ENCODE measurements at places on chromosomes 12 and 14.

DNA sequence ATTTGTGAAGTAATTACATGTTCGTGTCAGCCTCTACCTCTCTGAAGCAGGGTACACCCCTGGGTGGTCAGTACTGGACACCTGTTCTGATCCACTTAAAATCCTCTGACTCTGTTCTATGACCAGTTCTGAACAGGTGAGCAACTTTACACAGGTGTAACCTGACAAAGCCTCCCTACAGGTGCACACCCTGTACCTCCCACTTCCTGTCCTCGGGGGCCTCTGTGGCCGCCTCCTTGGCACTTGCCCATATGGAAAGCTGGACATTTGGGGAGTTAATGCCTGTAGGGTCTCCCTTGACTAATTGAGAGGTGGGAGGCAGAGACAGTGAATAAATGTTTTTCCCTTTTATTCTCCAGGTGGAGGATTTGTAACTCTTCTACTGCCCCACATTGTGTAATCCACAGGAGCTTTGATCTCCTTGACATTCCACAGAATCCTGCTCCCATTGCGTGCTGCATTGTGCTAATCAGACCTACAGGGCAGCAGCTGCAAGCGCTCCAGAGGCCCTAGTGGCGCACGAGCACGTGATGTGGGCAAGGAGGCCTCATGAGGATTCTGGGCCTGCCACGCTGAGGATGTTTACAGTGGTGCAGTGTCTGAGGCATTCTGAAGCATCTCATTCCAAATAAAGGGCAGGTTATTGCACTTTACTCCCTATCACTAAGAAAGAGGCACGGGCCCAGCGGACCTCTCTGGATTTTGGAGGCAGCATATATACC, 45.8 kb upstream of the BATF start:
- DNase-seq = no peak

GRCh38 chr14:68651652-68652432, 141.0 kb downstream of the ZFP36L1 start:
- DNase-seq = no peak

DNA sequence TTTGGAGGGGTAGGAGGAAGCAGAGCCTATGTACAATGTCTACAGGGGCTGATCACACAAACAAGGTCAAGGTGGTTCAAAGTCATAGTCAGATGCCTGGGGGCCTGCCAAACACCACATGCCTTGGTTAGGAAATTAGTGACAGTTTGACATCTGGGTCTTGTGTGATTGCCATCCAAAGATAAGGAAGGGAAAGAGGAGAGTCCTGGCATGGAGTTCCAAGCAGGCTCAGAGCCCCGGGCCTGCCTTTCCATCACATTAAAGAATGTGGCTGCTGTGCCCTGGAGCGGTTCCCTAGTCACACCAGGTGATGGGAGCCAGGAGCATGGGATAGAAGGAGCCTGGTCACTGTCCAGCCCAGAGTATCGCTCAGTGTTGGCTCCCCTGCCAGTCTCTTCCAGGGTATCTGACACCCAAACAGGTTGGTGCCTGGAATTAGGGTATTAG, 53.6 kb upstream of the BCL2L14 start:
- DNase-seq = no peak

- DNase-seq = no peak
Observed at GRCh38 chr12:4121506-4122020, 152.0 kb upstream of the CCND2 start.

DNA sequence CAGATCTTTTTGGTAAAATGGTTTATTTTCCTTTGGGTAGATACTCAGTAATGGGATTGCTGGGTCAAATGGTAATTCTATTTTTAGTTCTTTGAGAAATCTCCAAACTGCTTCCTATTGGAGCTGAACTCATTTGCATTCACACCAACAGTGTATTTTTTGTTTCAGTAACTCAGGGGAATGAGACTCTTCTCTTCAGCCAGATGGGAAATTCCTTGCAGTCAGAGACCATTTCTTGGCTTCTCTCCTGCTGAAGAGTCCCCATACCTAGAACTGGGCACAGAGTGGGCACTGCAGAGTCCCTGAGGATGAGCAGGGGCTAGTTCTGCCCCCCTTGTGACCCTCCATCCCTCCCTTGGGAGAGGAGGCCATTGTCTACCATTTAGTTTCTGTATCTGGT, 10.8 kb downstream of the SDSL start:
- no peak for DNase-seq

GRCh38 chr14:82510007-82510406, 976.4 kb upstream of the SEL1L start:
- DNase-seq = no peak

DNA sequence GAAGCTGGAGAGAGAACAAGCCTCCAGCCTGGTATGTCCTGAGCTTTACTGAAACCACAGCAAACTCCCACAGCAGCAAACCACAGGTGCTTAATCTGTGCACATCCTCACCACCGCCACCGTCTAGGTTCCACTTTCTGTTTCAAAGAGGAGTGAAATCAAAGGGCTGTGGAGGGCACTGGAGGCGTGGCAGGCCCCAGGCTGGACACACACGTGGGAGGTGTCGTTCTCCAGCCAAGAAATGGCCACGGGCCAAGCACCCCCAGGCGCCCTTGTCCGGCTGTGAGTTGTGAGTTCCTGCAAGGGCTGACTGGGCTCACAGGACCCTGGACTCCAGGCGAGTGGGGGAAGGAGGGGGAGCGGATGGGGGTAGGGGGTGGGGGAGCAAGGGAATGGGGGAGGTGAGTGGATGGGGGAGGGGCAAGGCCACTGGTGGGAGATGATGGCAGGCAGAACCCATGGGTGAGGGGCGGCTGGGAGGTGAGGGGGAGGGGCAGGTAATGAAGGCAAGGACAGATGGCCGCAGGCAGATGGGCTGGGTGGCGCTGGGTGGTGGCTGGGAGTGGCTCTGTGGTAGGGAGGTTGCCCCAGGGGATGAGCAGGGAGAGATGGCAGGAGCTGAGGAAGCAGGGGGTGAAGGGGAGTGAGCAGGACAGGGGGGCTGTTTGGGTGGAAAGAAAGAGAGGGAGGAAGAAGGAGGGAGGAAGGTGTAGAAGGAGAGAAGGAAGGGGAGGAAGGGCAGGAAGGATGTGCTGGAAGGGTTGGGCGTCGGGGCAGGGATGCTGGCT, 86.7 kb downstream of the NCOR2 start:
- peak; percentile 35 for DNase-seq

- DNase-seq = no peak
Observed at GRCh38 chr12:53070877-53071492, 8.2 kb downstream of the SPRYD3 start.

- DNase-seq = peak; percentile 67
Observed at GRCh38 chr14:52961060-52961639, 10.3 kb upstream of the FERMT2 start.

GRCh38 chr14:98742001-98742400, 530.0 kb downstream of the BCL11B start:
- no peak for DNase-seq

GRCh38 chr12:22544038-22544979, at the start of gene C2CD5:
TSS of gene C2CD5 (minus strand) at chr12:22544542. CDS start at chr12:22544150, 392 bp downstream.
- peak; percentile 97 for DNase-seq

DNA sequence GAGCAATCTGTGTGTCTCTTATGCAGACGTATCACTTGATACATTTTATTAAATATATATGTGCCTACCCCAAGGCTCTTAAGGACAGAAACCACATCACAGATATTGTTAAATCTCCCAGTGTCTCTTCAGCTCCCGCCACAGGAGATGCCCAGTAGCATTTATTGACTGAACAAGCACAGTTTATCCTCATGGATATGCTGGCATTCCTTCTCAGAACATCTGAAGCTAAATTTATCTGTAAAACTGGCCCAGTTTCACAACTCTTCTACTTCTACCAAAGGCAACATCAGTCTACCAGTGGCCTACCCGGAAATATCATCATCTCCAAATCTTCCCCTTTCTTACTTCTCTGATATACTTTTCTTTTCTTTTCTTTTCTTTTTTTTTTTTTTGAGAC, 10.7 kb downstream of the APOLD1 start:
- no peak for DNase-seq

DNA sequence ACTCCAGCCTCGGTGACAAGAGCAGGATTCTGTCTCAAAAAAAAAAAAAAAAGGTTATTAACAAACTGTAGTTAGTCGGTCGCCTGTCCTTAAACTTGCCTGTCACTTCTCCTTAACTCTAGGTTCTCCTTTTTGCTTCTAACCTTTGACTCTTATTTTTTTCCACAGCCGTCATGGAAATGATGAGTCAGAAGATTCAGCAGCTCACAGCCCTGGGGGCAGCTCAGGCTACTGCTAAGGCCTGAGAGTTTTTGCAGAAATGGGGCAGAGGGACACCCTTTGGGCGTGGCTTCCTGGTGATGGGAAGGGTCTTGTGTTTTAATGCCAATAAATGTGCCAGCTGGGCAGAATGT, 418 bp upstream of the MYG1 start:
- DNase-seq = peak; percentile 53

DNA sequence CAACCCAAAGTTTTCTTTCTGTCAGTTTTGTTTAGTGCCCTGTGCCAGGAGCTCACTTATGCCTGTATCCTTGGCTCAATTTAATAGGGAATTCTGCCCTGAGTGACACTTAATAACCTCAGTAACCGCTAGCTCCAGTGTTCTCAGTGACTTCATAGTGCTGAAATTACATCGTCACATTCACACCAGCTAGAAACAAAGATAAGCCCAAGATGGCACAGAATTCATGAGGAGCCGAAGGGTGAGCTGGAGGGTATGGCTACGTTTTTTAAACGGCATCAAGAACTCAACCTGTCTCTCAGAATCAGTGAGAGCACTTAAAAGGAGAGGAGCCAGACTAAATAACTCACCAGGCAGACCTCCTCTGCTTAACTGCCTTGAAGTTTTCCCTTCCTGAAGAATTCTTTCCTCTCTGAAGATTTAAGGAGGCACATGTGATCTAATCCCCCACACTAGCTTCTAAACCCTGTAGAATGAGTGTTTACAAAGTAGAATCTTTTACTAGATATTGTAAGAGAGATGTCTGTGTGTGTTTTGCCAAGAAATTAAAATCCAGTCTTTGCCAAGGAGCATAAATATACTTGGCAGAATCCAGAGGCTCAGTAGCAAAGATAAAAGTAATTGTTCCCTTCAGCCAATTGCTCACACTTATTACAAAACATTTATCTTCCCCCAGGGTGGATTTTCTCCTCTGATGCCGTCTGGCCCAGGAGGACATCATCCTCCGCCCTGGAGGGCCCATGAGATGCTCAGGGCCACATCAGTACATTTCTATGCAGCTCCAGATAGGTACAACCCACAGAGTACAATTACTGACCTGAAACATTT, 37.3 kb downstream of the PTGER2 start:
- DNase-seq = no peak

- DNase-seq = peak; percentile 16
Observed at GRCh38 chr12:93243689-93244513, 133.8 kb upstream of the NUDT4 start.

- no peak for DNase-seq
Observed at GRCh38 chr12:64412459-64412858, 8.3 kb downstream of the XPOT start.

DNA sequence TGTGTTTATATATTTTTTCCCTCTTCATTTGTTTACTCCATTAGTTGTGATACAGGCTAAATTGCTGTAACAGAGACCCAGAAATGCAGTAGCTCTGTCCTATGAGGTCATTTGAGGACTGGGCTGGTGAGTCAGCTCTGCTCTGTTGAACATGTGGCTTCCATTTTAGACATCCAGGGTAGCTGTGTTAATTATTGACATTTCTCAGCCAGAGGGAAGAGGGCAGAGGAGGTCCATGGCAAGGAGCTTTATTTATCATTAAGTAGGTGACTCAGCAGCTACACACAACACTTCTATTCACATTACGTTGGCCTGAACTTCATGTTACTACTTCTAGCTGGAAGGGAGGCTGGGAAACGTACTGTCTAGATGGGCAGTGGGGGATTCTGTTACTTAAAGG, 85.4 kb downstream of the PTCSC3 start:
- DNase-seq = no peak

- DNase-seq = no peak
Observed at GRCh38 chr12:50282721-50283228, 545 bp downstream of the LIMA1 start.

- no peak for DNase-seq
Observed at GRCh38 chr12:112218150-112218549, 92.8 kb downstream of the TRAFD1 start.

- no peak for DNase-seq
Observed at GRCh38 chr14:102683399-102684297, 91.2 kb downstream of the RCOR1 start.

DNA sequence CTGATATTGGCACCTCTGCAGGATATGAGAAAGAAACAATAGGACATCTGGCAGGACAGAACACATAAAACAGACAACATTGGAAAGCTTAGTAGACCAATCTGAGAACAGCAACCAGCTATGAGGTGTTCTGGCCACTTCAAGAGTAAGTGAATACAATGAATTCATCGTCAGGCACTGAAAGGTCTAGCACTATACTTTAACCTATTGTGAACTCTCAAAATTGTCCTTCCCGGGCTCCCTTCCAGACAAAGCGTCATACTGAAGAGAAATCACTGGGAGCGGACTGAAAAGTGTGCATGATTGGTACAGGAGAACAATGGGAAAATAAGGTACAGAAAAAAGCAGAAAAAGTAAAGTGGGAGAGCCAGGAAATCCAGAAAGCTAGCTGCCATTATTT, 75.8 kb downstream of the LRP6 start:
- no peak for DNase-seq

- DNase-seq = no peak
Observed at GRCh38 chr12:54689034-54689372, 40.8 kb upstream of the DCD start.

GRCh38 chr14:74652541-74652940, 40.5 kb upstream of the LTBP2 start:
- DNase-seq = no peak

DNA sequence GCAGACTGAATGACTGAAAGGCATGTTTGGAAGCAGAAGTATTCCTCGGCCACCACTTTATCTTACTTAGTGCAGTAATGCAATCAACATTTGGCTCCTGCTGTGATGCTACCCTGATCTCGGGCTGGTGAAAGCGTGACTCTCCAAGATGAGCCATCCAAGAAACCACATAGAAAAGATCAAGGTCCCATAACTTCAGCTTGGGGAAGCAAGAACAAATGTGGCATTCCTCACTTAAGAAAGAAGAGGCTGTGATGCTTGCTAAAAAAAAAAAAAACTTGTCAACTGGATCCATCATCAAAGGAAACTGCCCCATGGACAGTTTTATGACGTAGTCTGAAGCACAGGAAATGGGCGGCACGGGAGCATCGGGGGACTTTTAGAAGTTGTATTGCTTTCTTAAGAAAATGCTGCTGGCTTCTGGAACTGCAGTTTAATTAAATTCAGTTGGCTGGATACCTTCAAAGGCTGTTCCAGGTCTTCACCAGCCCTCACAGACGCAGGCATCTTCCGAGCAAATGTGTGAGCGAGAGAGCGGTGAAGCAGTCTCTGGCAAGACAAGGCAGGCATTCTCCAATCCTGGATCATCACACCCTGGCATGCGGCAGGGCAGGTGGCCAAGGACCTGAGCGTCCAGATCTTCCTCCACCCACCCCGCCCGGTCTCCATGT, 38.2 kb upstream of the MAP1LC3B2 start:
- DNase-seq = no peak

Data from CD4-positive, alpha-beta T cell treated with Interleukin-2 at 100 ng/mL for 4 hours (primary cell).